ENCODE measurements at places on chromosomes 1 and 21. TPM values are rescaled to one million over a fixed set of nuclear protein-coding genes. Genes with fewer than 3 reads are reported as not detected.
A peak's percentile ranks its signal among the peaks of the same experiment; 100 is the strongest.

DNA sequence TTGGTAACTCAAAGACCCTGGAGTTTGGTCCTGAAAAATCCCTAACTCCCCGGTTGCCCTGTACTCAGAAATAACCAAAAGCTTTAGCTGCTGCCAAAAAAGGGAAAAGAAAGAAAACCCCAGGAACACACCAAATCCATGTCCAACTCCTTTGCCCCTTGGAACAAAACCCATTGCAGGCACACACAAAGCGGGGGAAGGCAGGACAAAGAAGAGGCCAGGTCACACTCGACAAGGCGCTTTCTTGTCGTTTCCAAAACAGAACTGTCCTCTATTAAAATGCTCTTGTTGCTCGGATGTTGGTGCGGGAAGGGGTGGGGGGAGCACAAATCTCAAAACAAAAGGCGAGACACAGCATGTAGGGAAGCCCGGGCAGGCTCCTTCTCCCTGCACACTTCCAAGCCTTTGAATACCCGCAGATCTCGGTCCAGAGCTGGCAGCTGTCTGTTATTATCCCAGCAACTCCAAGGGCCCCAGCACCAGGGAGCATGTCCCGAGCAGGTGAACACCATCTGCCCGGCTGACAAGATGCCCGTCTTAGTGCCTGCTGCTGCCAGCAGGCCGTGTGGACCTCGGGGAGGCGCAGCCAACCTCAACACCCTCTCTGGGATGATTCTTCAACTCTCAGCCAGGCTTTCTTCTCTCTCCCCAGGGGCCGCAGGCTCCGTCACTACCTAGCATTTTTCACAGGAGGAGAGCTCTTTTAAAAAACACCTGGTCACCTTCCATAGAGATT is 96.4 kb downstream of the SSBP3 start:
- DNase-seq = no peak

- DNase-seq = no peak
These were observed 77.0 kb downstream of the IARS2 start for GRCh38 chr1:220170836-220171526.

GRCh38 chr1:82392513-82392912 is 591.8 kb downstream of the ADGRL2 start:
- peak; percentile 85 for DNase-seq

DNA sequence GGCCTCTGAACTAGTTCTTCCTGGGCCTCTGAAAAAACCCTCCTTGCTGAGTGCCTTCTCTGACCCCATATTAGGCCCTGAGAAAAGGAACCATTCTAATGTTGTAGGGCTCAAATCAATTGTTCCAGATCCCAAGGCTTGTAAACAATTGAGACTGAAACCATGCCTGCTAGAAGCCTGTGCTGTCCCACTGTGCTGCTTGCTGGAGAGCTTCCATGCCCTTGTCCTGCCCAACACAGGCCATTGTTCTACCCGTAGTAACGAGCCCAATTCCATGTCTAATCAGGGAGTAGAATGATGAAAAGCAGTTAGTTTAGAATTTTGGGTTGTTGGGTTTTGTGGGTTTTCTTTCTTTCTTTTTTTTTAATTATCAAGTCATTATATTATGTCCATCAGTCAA is 47.4 kb downstream of the ZNF281 start:
- no peak for DNase-seq

- DNase-seq = no peak
These were observed 10.8 kb downstream of the UTP25 start for GRCh38 chr1:209838537-209838936.

- DNase-seq = no peak
These were observed 783.2 kb upstream of the NEGR1 start for GRCh38 chr1:73065339-73066041.

DNA sequence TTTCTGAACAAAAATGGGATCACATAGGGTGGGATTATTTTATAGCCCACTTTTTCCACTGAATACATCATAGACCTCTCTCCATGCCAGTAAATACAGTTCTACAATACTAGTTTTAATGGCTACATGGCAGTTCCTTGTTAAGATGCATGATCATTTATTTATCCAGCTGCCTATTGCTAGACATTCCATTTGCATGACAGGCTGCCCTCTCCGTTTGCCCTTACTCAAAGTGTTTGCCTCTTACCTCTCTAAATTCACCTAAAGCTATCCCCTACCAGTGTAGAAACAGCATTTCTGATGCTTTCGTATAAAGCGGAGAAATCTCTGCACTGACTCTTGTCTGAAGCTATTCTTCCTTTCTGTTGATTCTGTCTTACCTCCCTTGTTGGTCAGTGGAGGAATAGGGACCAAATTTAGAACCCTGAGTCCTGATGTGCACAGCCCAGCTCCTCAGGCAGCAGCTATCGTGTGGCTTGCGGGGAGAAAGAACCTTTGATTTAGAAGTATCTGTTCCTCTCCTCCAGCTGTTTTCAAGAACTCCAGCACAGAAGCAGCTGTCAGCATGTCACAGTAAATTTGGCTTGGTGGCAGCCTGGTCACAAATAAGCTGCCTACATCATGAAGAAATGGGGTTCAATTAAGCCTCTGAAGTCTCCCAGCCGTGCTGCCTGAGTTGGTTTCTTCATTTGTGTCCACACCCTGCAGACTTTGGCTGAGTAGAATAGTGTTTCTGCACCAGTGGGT is 337.3 kb downstream of the PRDM2 start:
- DNase-seq = peak; percentile 8

The HIVEP3 gene
- 9.4 TPM for total RNA-seq
